Left cardiac atrium (tissue), 4 donors: ENCODE measurements at places on chromosomes 1 and 21.

- DNase-seq = no peak
Measured at GRCh38 chr21:37765221-37765900, 150.9 kb downstream of the KCNJ6 start.

DNA sequence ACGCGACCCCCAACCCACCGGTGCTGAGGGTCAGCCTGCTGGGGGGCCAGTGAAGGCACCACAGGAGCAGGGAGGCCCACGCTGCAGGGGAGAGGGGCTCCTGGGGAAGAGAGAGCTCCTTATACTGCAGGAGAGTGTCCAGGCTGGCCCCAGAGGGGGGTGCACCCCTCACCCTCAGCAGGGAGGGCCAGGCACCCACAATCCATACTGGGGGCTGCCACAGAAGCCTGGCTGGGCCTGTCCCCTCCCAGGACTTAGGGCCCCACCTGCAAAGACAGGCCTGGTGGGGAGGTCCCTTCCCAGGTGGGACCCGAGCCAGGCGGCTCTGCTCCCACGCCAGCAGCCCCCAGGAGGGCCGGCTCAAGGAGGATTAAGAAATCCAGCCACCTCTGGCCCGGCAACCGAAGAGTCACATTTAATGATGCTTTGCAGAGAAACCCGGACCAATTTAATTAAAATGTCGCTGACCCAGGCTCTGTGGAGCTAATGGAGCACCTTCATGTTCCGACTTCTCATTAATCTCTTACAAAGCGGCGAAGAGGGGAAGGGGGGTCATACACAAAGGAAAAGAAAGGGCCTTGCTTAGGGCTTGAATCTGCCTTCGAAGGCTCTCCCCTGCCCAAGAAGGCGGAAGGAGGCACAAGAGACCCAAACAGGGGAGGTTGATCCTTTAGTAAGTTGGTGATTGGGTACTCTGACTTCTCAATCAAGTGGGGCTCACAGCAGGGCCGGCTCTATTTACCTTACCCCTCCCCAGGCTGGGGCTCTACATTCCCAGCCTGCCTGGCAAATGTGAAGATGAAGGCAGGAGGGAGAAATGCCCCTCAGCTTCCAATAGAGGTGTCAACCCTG is 25.0 kb downstream of the WNT9A start:
- peak; percentile 10 for DNase-seq

- DNase-seq = no peak
Measured at GRCh38 chr1:87869567-87869966, 540.9 kb downstream of the LMO4 start.

DNA sequence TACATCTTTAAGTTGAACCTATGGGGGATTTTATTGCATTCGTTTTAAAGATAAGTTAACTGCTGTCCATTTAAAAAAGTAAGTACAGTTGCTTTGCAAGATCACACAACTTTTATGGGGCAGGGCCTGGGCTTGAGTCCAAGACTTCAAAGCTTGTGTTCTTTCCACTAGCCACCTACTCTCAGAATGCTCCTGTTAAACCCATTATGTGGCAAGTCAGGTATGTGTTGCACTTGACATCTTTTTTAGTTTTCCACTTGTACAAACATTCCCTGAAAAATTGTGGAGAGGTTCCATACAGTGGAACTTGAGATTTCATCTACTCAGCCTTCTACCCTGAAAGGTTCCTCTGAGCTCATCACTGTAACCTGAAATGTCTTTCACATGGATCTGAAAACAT is 235.5 kb upstream of the SGIP1 start:
- DNase-seq = no peak

DNA sequence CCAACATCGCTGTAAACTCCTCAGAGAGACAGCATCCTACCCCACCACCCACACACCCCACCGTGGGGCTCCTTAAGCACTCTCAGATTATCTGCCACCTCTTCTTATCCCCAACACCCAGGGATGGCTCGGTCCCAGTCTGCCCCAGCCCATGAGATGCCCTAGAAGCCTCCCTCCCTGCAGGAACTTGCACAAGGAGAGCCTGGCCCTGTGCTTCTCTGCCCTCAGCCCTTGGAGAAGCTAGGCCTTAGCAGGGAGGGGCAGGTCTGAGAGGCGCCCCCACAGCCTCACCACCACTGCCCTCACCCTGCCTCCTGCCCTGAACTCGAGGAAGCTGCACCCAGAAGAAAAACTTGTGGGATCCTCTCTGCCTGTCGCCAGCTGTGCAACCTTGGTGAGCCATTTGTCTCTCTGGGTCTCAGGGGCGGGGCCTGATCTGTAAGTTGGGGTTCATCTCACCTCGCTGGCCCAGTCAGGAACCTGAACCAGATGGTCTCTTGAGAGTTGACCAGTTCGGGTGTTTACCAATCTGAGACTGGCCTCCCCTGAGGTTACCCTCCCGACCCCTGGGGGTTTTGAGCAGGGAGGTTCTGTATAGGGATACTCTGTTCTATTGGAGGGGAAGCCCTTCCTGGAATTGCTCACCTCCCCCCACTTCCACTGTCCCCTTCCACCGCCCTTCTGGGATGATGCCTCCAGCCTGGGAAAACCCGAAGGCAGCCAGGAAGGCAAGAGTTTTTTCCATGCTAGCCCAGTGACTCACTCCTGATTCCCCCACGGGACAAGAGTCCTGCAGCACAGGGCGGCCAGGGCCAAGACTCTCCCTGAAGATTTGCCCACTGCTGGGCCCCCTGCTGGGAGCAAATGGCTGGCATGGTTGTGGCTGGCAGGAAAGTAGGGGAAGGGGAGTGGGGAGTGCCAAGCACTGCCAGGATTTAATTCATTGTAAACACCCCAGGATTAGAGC is at the start of gene S100A3:
S100A3 (minus strand) TSS at position 537 of the 967 bp plus-strand sequence. CDS start 773 bp downstream, outside the sequence.
- peak; percentile 87 for DNase-seq

- no peak for DNase-seq
Measured at GRCh38 chr1:11764115-11764514, 2.1 kb downstream of the C1orf167 start.

- DNase-seq = no peak
Measured at GRCh38 chr1:65150583-65151263, 2.7 kb downstream of the AK4 start.

DNA sequence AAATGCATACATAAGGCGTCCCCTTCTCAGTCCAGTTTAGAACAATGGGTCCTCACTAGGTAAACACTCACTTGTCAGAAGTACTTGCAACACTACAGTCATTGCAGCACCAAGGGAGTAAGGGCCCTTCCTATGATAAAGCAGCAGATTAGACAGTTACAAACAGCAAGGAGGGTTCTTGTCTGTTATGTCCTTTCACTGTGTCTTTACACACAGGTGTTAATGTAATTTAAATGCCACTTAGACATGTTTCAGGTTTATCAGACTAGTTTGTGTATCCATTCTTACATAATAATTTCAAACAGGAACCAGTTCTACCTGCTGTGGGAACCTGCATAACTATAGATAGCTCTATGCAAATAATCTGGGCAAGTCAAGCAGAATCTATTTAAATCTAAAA is 105.6 kb upstream of the USH2A start:
- no peak for DNase-seq

DNA sequence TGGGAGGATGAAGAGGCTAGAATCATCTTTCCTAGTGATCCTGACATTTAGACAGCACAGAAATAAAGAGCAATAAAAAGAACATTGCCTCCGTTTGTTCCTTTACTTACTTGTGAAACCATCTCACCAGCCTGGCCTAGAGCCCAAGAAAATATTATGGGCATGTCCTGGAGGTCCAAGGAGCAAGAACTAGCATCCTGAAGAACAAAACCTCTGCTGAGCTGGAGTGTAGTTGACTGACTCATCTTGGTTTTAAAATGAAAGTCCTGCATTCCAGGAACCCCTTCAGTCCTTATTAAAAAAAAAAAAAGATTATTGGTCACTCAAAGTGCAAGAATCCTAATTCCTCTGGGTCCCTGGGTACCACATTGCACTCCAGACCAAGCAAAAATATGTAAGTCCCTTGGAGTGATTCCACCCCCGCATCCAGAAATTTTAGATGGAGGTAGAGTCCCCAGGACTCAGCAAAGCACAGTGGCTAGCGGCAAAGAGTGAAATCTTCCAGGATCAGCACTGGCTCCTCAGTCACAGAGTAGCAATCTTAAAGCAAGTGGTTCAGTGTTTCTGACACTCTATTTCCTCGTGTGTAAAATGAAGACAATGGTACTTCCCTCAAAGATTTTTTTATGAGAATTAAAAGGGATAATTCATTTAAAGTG is 7.0 kb downstream of the SMCP start:
- no peak for DNase-seq

- DNase-seq = no peak
Measured at GRCh38 chr1:37035014-37035691, 838 bp upstream of the GRIK3 start.

DNA sequence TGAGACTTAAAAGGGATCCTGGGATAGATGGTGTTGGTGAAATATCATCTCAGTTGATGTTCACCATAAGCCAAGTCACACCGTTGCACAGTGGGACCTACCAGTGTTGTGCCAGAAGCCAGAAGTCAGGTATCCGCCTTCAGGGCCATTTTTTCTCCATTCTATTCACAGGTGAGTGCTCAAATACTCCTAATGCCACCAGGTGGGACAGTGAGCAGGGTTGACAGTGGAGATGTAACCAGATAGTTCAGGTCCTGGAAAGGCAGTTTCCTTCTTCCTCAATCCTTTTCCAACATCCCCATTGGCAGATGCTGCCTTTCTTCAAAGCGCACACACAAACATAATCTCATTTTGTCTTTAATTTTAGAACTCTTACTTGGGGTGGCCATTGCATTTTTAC is 11.6 kb downstream of the CD160 start:
- no peak for DNase-seq

DNA sequence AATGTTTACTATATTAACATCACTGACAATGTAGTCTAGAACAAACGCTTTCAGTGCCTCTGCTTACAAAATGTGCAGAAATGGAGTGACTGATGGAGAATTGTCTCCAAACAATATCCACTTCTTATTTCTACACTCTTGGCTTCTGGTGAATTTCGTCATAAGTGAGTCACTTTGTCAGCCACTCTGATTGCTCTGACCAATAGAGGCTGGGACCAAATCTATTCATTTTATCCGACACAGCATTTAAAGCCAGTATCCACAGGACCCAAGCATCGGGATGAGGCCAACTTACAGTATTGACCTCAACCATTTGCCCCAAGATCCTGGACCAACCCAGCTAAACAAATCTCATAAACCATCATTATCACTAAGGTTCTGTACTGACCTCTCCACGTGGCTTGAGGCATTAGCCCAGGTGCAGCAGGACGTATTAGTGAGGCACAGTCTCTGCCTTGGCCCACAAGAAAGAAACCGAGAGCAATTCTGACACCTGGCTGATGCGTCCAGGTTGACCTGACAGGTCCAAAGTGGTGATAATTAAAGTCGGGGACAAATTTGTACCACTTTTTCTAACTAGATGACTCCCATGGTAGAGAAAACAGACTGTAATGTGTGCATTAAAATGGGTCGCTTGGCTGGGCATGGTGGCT is 53.3 kb upstream of the ERO1B start:
- DNase-seq = no peak

DNA sequence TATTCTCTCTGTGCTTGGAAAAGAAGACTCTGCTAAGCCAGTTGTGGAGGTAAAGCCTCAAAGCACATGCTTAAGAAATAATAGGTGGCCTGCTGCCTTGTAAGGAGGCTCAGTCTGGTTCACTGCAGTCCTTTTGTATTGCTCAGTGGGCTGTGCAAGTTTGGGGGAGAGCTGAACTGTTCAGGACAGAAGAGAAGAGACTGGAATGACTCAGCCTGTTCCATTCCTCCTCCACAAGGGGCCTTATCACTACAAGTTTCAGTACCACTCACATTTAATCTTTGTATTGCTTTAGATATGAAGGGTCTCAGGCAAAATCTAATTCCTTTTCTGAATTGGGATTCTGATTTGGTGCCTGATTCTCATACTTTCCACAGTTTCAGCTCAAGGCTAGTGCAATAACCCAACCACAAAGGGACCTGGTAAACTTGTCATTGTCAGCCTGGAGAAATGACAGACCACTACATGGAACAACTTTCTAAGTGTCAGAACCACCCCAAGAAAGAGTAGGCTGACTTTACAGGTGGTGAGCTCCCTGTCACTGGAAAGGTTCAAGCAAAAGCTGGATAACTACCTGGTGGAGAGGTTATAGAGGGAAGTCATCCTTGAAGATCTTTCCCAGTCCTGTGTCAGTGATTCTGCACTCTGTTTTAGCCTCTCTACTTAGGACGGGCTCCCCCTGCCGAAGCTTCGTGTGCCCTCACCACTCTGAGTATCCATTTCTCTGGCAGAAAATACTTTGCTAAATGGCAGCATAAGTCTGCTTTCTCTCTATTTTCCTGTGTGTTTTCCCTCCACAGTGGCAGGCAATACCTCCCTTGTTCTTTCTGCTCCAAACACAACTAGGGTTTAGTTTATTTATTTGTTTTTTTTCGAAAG is 162.9 kb upstream of the GJB5 start:
- no peak for DNase-seq

GRCh38 chr1:30263888-30264671 is 459.3 kb downstream of the MATN1 start:
- DNase-seq = no peak

DNA sequence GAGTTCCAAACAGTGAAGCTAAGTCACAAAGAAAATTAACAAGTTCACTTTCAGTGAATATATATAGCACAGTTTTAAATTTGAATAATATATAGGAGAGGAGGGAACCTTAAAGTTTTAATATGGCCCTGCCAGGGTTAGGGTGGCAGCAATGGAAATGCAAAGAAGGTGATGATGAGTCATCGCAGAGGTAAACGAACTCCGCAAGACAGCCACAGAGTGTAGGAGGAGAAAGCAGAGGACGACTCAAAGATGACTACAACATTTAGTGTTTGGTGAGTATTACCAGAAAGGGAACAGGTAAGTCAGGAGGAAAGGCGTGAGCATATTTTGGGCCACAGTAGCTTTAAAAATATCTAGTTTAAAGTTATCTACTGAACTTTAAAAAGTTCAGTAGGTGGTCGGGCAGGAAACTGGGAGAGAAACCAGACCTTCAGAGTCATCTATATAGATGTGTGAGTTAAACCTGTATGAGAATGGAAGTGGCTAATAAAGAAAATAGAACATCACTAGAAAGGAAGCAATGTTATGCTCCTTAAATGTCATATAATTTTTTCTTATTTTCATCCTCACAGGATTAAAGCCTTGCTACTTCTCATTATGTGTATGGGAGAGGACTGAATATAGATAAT is 75.7 kb downstream of the UCHL5 start:
- no peak for DNase-seq

GRCh38 chr1:154994591-154994990 is 1.2 kb downstream of the LENEP start:
- DNase-seq = no peak

- DNase-seq = peak; percentile 85
Measured at GRCh38 chr1:204074274-204075138, 1.6 kb downstream of the SOX13 start.

GRCh38 chr1:162475539-162476185 is 22.0 kb upstream of the UHMK1 start:
- DNase-seq = no peak

- no peak for DNase-seq
Measured at GRCh38 chr1:206705191-206705590, 20.5 kb downstream of the MAPKAPK2 start.

GRCh38 chr1:201501812-201502510 is 5.0 kb downstream of the CSRP1 start:
- DNase-seq = no peak

- DNase-seq = no peak
Measured at GRCh38 chr1:1230656-1231399, 973 bp downstream of the SDF4 start.

- peak; percentile 61 for DNase-seq
Measured at GRCh38 chr1:26287033-26287711, 7.3 kb downstream of the SH3BGRL3 start.
